ENCODE measurements at places on chromosomes 1 and 21.

GRCh38 chr1:39973503-39974135 lies 18.7 kb downstream of the MFSD2A start:
- DNase-seq, result peak; percentile 60

DNA sequence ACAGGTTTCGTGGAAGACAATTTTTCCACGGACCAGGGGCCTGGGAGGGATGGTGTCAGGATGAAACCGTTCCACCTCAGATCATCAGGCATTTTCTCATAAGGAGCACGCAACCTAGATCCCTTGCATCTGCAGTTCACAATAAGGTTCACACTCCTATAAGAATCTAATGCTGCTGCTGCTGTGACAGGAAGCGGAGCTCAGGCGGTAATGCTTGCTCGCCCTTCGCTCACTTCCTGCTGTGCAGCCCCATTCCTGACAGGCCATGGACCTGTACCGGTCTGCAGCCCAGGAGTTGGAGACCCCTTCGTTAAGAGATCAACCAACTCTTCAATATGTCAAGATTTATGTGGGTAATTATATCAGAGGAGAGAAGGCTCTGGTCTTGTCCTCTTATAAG lies 3.3 kb upstream of the DHX9 start:
- no peak for DNase-seq

DNA sequence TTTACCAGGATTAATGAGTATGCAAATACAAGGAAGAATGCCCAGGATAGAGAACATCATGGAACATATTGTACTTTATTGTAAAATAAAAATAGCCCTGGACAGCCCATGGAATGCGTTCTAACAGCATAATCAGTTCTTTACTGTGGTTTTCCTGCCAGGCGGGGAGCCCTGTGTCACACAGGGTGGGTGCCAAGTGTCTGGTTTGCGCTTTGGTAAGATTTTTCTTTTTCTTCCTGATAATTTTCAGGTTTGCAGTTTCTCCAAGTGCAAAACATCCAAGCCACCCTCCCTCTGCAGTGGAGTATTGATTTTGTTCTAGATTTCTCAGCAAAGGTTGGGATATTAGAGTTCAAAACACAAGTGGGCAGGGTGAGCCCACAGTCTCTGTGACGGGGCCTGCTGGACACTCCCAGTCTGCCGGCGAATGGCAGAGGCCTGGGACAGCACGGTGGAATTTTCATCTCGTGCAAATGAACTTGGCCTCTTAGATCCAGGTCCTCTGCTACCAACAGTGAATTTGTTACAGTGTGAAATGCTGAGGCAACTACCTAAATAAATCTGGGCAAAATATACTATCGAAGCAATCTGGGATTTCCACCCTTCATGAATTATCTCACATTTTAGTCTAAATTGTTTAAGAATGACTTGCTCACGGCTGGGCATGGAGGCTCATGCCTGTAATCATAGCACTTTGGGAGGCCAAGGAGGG lies 15.6 kb upstream of the KCNJ15 start:
- no peak for DNase-seq

- no peak for DNase-seq
Measured at GRCh38 chr1:202349206-202349928, 868 bp downstream of the PPP1R12B start.

Measured in activated T-helper 9 cell treated with anti-CD3 and anti-CD28 coated beads, Interleukin-2, amount 50 U/mL, for 16 hours (primary cell).